Stimulated activated CD4-positive, alpha-beta T cell treated with anti-CD3 and anti-CD28 coated beads, Interleukin-15, amount 100 ng/mL, for 48 hours (primary cell): ENCODE measurements at places on chromosomes 6 and 20.

DNA sequence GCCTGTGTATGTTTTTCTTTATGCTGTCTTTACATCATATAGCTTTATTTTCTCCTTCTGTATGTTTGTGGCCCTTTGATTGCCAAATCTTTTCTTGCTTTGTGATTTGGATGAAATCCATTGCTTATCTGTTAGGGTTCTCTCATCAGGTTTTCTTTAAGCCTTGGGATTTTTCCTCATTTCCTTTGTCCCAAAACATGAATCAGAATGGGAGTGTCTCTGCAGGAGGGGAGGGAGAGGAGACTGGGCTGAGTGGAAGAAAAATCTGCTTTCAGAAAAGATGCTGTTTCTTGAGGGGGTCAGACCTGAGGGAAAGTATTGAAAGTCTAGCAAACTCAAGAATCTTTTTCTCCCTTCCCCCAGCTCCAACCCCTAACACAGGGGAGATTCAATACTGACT is 758.0 kb upstream of the MMS22L start:
- DNase-seq: no peak

DNA sequence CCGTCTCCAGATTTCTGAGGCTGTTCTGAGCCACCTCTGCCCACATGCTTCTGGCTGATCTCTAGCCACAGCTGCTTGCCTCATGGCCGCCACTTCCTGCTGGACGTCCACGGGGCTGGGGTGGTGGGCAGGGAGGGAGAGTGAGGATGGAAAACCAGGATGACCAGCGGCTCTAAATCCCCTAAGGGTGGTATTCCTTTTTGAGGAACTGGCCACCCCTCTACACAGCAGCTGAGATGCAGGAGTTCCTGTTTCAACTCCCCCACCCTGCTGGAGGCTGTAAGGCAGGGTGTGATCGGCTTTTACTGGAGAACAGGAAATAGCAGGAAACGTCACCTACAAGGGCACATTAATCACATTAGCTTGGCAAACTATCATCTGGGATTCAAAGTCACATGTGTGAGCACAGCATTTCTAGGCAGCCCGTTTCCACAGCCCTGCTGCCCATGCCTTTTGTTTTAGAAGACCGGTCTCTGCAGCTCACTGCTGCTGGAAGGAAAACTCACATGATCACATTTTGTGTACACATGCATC is 181.6 kb upstream of the ECI2 start:
- no peak for DNase-seq

DNA sequence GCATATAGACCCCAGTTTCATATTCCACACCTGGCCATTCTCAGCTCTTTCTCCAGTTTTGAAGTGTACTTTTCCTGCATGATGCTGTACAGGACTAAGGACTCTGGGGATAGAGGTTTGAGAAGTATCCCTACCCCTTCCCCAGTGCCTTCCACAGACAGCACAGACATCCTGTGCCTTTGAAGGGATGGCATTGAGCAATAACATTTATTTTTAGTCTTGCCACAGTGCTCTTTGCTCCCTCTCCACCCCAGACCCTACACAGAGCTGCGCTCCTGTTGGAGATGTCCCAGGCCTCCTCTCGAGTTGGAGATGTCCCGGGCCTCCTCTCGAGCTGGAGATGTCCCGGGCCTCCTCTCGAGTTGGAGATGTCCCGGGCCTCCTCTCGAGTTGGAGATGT is 275.8 kb downstream of the FARS2 start:
- no peak for DNase-seq

DNA sequence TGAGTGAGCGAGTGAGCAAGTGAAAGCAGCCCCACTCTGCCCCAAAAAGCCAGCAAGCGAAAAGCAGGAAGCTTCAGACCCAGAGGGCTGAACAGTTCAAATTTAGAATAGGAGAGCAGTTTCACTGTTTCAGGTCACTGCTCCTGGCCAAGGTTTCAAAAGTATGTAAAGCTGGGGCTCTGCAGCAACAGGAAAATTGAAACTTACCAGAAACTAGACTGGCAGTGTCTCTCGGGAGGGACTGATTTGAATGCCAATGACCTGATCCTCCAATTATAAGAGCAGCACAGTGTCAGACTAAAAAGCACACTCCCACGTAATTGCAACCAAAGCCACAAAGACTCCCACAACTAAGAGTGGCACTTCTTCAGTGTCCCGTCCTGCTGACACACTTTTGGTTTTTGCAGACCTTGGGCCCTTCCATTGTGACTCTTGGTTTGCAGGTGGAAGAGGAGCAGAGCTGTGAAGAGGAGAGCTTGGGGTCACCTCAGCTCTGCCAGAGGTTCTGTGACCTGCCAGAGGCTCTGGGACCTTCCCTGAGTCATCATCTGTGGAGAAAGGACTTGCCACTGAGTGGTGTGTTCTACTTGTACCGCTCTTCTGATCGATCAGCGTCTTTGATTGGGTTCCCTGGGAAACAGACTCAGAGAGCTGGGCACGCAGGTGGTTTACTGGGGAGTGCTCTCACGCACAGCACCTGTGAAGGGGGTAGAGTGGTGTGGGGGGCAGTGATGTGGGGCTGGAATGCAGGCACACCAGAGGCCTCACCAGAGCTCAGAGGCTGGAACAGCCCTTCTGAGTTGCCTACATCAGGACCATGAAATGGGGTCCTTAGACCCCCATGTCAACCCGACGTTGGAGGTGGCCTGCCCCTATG is 52.7 kb upstream of the PTGIS start:
- DNase-seq: no peak

DNA sequence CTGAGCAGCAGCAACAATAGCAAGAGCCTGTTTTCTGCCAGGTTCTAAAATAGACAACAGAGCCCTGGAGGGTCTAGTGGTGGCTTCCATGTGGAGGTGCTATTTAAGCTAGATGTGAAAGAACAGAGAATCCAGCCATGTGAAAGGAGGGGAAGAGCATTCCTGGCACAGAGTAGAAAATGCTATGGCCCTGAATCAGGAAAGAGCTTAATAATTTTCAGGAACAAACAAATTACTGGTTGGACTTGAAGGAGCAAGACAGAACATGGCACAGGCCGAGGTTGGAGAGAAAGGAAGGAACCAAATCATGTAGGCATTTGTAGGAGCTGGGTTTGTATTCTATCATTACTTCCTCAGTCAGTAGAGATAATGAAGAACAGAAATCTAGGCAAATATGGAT is 98.3 kb downstream of the AIG1 start:
- no peak for DNase-seq

- no peak for DNase-seq
Measured at GRCh38 chr6:37399795-37400490, 33.1 kb upstream of the CMTR1 start.

GRCh38 chr20:33701629-33702450 is 15.7 kb upstream of the E2F1 start:
- DNase-seq: no peak

GRCh38 chr6:144053601-144054000 is 41.8 kb downstream of the SF3B5 start:
- DNase-seq: no peak

DNA sequence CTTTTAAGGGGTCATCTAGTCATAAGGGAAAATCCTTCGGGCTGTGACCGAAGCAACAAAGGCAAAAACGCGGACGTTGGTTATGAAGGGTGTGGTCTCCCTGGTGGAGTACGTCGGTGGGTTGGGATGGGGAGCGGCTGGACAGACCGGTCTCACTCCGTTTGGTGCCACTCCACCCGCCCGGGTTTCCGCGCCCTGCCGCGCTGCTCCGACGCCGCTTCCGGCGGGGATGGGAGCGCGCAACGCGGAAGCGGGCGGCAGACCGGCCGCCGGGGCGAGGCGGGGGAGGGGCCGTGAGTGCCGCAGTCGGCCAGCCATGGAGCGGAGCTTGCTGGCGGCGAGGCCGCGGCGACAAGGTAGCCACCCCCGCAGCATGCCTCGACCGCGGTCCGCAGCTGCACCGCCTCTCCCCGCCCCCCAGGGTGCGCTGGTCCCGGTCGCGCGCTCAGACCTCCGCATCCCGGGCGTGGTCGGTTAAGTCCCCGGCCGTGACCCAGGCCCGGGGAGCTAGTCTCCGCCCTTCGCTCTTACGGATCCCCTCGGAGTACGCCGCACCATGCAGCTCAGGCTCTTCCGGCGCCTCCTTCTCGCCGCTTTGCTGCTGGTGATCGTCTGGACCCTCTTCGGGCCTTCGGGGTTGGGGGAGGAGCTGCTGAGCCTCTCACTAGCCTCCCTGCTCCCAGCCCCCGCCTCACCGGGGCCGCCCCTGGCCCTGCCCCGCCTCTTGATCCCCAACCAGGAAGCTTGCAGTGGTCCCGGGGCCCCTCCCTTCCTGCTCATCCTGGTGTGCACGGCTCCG is at the start of gene B3GALT4:
TSS of gene B3GALT4 (plus strand) at position 260 of the 799 bp plus-strand sequence. CDS start at position 557, 297 bp downstream.
- peak; percentile 68 for DNase-seq

DNA sequence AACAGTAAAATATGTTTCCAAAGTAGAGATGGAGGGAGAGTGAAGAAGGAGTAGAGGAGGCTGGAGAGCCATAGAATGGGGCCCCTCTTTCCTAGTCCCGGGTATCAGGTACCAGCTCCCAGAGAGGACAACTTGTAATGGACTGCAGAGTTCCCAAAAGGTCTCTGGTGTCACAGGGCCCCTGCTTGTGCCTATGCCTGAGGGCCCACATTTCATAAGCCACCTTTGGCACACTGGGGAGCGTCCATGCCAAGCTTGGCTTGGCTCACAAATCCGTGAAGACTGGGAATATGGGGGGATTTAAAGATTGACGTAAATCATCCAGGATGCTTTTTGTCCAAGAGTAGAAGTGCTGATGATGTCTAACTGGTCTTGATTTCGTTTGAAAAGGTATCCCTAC is 16.4 kb upstream of the SLC22A3 start:
- DNase-seq: no peak

DNA sequence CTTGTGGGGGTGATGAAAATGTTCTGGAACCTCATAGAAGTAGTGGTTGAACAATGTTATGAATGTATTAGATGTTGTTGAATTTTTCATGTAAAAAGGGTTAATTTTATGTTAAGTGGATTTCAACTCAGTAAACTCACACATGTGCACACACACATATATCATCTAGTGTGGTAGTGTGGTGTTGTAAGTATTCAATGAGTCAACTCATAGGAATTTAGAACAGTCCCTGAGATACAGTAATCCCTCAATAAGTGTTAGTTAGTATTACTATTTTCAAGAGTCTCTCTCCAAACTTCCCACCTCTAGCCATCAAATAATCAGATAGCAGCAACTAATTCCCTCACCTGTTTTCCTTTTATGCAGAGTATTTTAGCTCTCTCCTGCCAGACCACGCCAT is 563.1 kb upstream of the JARID2 start:
- no peak for DNase-seq

DNA sequence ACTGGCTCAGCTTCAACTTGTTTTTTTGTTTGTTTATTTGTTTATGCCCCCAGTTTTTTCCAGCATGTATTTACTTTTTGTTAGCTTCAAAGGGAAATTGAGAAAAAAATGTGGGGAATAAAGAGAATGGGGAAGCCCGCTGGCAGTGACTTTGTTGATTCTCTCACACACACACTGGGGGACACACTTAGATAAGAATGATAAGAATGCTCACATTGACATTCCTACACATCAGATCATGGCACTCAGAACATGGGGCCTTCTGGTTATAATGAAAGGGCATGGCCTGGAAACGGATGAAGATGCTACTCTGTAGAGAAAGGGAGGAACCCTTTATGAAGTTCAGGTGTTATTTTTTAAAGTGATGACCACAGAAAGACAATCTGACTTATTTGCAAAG is 15.6 kb upstream of the DAAM2 start:
- no peak for DNase-seq

DNA sequence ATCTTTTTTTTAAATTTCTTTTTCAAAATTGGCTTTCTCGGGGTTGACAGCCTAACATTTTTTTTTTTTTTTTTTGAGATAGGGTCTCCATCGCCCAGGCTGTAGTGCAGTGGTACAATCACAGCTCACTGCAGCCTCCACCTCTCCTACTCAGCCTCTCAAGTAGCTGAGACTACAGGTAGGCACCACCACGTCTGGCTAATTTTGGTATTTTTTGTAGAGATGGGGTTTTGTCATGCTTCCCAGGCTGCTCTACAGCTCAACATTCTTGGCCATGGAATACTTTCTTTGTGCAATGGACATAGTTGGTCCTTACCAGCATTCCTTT is 6.4 kb upstream of the CTNNBL1 start:
- no peak for DNase-seq

DNA sequence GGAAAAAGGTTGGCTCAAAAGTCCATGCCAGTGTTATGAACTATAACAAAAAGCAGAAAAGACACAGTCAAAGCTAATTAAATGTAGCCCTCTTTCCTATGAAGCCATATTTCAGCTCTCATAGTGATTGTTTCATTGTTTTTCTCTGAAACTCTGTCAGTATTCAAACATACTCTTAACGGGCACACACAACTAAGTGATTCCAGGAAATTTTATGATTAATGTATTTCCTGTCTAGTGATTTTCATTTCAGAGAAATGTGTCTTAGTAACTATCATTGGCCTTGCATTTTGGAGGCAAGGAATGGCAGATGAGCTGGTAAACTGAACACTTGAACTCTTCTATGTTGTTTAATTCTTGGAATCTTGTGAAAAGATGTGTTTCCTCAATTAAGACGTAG is 68.0 kb downstream of the CLVS2 start:
- no peak for DNase-seq

- DNase-seq: no peak
Measured at GRCh38 chr6:163151212-163151611, 263.3 kb upstream of the QKI start.

DNA sequence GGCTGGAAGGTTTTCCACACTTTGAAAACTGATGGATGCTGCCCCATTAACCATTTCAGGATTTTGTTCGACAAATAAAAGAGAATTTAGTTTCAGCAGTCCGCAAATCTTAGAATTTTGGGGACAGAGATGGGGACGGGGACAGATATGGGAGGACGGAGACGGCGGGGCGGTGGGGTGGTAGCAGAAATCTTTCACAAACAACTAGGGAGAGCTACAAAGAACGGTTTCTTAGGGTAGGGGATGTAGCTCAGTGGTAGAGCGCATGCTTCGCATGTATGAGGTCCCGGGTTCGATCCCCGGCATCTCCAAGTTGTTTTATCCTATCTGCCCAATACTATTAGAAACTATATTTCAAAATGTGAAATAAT is 15.1 kb downstream of the HMGN4 start:
- DNase-seq: peak; percentile 63

DNA sequence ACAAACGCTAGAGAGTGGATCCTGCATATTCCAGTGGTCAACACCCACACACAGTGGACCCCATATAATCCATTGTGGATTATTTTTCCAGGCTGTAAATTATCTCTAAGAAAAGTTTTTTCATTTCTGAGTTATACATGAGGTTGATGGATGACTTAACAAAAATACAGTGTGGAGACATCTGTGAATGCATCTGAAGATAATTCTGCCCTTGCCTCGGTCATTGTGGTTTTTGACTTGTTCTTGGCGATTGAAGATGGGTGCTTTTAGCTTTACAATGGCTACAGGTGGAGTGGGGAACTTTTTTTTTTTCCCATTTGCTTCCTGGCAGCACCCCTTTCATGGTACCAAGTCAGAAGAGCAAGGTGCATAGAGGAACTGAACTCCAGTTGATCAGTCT is 242.7 kb downstream of the MYLK4 start:
- no peak for DNase-seq

GRCh38 chr6:144131248-144131709 is 19.0 kb upstream of the STX11 start:
- no peak for DNase-seq

GRCh38 chr6:134951494-134952263 is 1.8 kb upstream of the ALDH8A1 start:
- DNase-seq: no peak

- DNase-seq: no peak
Measured at GRCh38 chr6:5036269-5036668, 32.4 kb upstream of the RPP40 start.

GRCh38 chr6:154359161-154359574 is 2.6 kb upstream of the IPCEF1 start:
- DNase-seq: no peak

GRCh38 chr6:112701201-112701600 is 354.1 kb downstream of the RFPL4B start:
- no peak for DNase-seq

- no peak for DNase-seq
Measured at GRCh38 chr20:61728786-61729770, 336.6 kb downstream of the TAF4 start.
